SK-MEL-5 (cell line): ENCODE measurements at places on chromosomes 4 and X. TPM values are rescaled to one million over a fixed set of nuclear protein-coding genes. Genes with fewer than 3 reads are reported as not detected.

Gene JAKMIP1
- not detected in 2 replicates for total RNA-seq

- no peak for DNase-seq
Measured at GRCh38 chr4:2500547-2500946, 31.6 kb downstream of the RNF4 start.

GRCh38 chrX:2756548-2756947 is 4.7 kb downstream of the XG start:
- no peak for DNase-seq

GRCh38 chrX:24858004-24858746 is 157.6 kb downstream of the ARX start:
- no peak for DNase-seq

DNA sequence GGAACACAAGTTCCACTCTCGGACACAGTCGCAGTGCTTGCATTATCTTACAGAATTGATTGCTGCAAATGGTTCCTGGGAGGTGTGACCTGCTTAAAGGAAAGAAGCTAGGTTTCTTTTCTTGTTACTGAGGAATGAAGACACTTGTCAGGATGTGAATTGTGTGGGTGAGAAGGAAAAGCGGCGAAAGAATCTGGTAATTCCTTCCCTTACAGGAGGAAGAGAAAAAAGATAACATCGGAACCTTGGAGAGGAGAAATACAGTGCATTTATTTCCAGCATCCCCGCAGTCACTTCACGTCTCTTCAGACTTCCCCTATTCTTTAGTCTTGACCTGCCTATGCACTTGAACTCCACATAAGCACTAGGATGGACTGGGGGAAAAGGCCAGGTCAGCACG is 389 bp upstream of the CCSER1 start:
- peak; percentile 2 for DNase-seq

Gene OTC
- total RNA-seq = not detected in 2 replicates

DNA sequence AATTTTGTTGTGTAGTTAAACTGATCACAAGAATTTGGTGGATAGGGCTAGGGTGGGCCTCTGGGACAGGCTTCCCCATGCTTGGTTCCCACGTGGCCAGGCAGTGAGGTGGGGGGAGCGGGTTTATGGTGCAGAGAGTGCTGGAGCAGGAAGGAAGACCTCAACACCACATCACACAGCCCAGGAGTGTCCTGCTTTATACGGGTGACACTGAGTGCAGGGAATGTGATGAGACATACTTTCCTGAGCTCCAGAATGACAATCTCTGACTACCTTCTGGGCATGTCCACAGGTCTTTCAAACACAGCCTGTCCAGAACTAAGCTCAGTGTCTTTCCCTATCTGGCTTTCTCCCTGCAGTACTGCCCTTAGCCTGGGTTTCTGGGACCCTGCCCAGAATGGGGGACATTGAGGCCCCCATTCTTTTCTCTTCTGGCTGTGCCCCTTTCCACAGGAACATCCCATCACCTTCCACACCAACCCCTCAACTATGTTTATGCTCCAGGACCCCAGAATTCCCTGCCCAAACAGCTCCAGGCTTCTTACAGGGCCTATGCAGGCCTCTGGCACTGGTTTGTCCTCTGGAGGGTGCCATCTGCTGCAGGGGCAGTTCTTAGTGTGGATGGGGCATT is 36.5 kb upstream of the RASL11B start:
- DNase-seq = no peak

Gene XIAP
- 38.3 and 40.3 TPM in 2 replicates for total RNA-seq

GRCh38 chr4:145779319-145779801 is 99.4 kb downstream of the C4orf51 start:
- no peak for DNase-seq

DNA sequence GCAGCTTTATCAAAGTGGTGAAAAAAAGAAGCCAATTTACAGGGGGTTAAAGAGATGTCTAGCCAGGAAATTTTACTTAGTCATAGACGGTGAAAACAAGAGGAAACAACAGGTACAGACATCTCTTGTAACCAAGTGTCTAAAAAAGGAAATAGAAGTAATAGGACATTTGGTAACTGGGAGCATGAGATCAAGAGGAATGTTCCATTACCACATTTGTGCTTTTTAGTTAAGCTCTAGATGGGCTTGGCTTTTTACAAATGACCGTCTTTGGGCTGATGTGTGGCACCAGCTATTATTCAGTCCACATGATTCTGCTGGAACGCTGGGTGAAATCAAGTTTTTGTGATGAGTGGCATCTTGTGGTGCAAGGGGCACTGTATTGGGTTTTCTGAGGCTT is 179.5 kb downstream of the SMIM20 start:
- no peak for DNase-seq

DNA sequence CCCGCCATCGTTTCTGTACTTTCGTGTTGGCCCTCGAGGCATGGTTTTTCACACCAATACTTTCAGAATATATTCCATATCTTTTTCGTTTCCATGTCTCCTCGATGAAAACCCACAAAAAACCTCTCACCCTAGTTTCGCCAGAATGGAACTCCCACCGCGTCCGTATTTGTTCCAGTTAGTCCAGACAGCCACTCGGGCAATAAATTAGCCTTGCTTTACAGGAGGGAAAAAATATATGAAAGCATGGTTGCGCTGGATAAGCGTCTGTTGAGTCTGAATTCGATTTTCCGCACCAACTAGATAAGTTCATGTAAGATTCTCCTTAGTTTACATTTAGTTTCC is 550 bp upstream of the CHM start:
- no peak for DNase-seq

GRCh38 chrX:17584248-17584681 is 153.0 kb upstream of the SCML1 start:
- no peak for DNase-seq

DNA sequence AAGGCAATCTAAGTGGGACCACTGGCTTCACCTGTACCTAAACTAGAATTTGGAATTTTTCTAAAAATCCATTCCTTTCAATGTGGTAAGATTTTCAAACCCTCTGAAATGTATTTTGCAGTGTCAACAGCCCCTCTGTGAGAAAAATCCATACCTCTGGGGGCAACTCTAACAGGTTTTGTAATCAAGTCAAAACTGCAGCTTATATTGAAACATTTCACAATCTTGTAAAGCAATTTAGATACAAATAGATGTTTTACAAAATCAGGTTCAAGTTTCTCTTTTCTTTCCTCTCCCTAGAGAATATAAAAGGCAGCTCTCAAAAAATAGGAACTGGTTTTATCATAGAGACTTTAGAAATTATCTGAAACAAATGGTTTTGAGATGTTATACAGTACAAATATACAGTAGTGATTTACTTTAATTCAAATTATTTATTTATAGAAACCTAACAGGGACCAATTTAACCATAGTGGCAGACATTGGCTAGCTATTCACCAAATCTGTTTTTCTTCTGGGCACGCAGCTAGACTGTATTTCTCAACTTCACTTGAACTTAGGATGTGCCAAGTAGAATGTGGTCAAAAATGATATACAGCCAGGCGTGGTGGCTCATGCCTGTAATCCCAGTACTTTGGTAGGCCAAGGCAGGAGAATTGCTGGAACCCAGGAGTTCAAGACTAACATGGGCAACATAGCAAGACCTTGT is 36.3 kb upstream of the SPINK2 start:
- no peak for DNase-seq

GRCh38 chr4:44145868-44146267 is 302.7 kb downstream of the KCTD8 start:
- no peak for DNase-seq

Gene POLN
- 0.61 and 0.85 TPM in 2 replicates for total RNA-seq

GRCh38 chr4:6647582-6648230 is 7.2 kb downstream of the MRFAP1 start:
- no peak for DNase-seq

Gene SLITRK4
- total RNA-seq = 0.34 and 0.40 TPM in 2 replicates

- DNase-seq = peak; percentile 84
Measured at GRCh38 chr4:74133786-74134499, 24.0 kb upstream of the MTHFD2L start.

Gene GJB1
- total RNA-seq = 351 and 367 TPM in 2 replicates

DNA sequence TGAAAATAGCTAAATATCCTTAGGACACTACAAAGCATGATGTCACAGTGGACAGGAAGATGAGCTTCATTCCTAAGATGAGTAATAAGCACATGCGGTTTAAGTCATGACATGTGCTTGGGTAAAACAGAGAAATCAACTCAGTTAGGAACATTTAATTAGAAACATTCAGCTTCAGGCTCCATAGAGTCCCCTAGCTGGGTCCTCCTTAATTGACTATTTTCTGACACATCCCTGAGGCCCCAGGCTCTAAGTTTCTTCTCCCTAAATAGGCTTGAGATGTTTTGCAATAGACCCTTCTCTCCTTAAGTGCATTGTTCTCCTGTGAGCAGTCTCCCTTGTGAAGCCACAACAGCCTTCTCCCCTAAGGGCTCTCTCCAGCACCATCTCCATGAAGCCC is 70.4 kb upstream of the ANXA3 start:
- peak; percentile 69 for DNase-seq

DNA sequence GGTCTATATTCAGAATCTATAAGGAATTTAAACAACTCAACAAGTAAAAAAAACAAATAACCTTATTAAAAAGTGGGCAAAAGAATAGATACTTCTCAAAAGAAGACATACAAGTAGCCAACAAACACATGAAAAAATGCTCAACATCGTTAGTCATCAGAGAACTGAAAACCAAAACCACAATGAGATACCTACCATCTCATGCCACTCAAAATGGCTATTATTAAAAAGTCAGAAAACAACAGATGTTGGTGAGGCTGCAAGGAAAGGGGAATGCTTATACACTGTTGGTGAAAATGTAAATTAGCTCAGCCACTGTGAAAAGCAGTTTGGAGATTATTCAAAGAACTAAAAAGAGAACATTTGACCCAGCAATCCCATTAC is 201.6 kb downstream of the QDPR start:
- no peak for DNase-seq

DNA sequence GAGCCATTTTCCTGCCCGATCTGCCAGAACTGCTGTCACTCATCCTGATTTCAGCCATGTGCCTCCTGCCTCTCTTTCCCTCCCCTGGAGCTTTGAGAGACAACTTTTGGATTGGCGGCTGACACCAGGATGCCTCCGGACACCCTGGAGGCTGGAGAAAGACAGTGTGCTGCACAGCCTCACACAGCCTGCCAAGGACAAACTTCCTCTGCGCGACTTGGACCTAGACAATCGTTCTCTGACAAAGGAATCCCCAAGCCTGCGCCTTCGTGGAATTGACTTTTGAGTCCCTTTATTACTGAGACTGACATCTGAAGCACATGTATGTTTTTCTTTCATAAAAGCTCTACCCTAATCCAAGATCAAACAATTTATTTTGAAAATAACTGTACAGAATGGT is 10.8 kb upstream of the LDB2 start:
- DNase-seq = no peak

GRCh38 chr4:64518600-64518999 is 109.3 kb upstream of the TECRL start:
- DNase-seq = no peak

Gene RGN
- 0.29 TPM in 2 replicates for total RNA-seq

GRCh38 chr4:155822572-155822971 is 43.5 kb downstream of the ASIC5 start:
- DNase-seq = no peak

GRCh38 chr4:52889778-52890520 is 27.8 kb downstream of the RASL11B start:
- DNase-seq = no peak

GRCh38 chrX:17007134-17007768 is 60.8 kb downstream of the REPS2 start:
- DNase-seq = peak; percentile 47

DNA sequence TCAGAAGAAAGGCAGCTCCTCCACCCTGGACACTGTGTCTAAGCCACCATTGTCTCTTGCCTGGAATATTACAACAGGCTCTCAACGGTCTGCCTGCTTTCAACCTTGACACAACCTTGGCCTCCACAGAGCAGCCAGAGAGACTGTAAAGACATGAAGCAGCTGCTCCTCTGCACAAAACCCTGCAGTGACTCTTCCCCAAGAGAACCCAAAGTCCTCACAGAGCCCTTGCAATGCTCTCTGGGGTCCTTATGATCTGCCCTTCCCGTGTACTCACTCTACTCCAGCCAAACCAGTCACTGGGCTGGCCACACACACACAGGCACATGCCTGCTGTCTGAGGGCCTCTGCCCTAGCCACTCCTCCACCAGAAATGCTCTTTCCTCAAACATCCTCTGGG is 75.9 kb upstream of the CPEB2 start:
- DNase-seq = peak; percentile 23

Gene TACR3
- total RNA-seq = not detected in 2 replicates

Gene TEC
- total RNA-seq = 2.2 and 2.9 TPM in 2 replicates

Gene PHOX2B
- total RNA-seq = not detected in 2 replicates

DNA sequence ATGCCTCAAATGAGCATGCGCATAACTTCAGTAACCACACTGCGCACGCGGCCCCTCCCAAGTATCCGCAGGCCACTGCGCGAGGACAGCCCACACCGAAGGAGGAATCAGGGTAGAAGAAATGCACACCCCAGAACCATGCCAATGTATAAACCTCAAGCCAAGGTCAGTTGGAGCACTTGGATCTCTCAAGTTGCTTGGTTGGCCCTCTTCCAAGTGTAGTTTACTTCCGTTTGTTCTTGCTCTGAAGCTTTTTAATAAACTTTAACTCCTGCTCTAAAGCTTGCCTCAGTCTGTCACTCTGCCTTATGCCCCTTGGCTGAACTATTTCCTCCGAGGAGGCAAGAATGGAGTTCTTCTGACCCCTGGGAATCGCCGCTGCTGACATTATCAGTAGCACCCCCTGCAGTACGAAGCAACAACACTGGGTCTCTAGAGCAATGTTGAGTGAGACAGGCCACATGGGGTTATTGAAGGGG is 22.0 kb upstream of the SPINK2 start:
- DNase-seq = no peak

DNA sequence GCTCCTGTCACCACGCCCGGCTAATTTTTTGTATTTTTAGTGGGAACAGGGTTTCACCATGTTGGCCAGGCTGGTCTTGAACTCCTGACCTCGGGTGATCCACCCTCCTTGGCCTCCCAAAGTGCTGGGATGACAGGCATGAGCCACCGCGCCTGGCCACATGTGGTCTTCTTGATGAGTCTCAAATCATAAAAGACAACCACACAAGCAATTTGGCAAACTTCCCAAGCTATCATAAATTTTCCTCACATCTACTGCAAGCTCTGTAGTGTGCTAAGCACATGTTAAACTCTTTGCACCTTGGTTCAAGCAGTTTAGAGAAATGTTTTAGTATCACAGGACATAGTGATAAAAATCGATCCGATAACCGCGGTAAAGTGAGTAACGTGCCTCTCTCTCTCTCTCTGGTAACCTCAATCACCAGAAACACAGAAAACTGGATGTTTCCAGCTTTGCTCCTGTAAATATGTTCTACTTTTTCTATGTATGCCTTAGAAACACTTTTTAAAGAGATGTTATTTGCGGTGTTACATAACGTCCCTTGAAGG is 256.8 kb downstream of the DHRSX start:
- no peak for DNase-seq

GRCh38 chr4:147370473-147370872 is 110.4 kb upstream of the EDNRA start:
- DNase-seq = no peak
